Uterus (tissue), 4 donors: ENCODE measurements at places on chromosomes 12 and 14. TPM values are rescaled to one million over a fixed set of nuclear protein-coding genes. Genes with fewer than 3 reads are reported as not detected.
A peak's percentile ranks its signal among the peaks of the same experiment; 100 is the strongest.

DNA sequence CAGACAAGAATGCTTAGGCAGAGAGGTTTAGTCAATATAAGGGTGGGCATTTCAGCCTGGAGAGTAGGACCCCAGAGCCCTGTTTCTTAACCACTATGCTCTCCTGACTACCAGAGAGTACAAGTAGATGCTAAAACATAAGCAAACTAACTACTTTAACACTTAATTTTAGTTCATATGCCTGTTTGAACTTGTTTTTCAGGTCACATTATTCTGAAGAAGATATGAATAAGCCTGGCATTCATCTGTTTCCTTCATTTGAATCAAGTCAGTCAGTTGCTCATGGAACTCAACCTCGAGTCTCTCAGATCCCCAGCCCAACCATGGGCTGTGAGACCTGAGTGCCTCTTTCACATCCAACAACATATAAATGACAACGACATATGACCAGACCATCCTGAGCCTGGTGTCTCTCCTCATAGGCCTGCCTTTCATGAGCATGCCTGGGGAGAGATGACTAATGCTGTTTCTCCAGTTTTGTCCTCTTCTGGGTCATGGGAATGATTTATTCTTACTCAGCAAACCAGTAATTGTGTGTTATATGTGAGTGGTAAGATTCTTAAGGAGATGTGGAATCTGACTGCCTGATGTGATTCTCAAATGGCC lies 251.1 kb upstream of the BTG1 start:
- DNase-seq, result peak; percentile 23

DNA sequence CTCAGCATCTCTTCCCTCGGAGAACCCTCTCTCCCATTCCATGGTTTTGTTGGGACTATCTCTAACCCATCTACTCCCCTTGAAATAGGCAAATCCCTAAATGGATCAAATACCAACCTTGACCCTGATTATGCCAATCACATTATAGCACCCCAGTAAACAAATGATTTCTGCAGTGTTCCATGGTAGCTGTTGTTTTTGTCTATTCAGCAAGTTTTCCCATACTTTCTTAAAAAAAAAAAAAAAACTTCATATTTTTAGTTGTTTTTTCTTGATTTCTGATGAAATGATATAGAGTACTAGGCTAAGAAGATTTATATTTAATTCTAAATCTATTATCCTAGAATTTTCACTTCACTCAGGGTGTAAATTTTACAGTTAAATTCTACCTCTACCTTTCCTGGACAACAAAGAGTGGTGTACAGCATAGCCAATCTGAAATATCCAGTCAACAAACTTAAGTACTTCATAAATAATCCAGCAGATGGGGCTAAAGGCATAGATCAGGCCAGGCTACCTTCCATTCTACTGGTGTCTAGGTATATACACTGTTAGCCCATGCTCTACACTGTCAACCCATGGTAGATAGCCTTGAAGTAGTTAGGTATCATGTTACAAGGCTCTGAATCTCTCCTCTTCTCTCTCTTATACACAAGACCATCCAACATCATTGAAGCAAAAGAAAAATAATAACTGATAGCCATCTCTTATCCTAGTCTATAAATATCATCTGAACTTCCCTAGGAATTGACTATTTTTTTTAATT lies 82.2 kb downstream of the PLEKHG7 start:
- DNase-seq, result no peak

DNA sequence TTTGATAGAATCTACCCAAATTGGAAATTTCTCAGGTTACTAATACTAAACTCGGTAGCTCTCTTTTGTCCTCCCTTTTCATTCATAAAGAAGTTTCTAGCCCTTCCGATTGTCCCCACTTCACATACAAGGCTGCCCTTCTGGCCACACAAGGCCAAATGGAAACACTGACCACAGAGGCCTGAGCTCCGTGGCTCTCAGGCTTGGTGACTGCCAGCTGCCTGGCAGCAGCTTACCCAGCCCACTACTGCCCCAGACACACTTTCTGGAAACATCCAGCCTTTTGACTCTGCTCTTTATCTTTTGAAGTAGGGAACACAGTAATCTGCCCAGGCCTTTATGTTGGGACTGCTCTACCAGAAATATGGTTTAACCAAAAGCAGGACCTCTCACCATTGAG lies 167.2 kb downstream of the GCH1 start:
- DNase-seq, result no peak

The DPF3 gene
- 1.6 TPM for total RNA-seq

The SDSL gene
- total RNA-seq, result 0.26 TPM

GRCh38 chr12:132173135-132174014 lies 29.1 kb downstream of the NOC4L start:
- DNase-seq, result no peak

The KRT6C gene
- total RNA-seq, result 0.14 TPM

DNA sequence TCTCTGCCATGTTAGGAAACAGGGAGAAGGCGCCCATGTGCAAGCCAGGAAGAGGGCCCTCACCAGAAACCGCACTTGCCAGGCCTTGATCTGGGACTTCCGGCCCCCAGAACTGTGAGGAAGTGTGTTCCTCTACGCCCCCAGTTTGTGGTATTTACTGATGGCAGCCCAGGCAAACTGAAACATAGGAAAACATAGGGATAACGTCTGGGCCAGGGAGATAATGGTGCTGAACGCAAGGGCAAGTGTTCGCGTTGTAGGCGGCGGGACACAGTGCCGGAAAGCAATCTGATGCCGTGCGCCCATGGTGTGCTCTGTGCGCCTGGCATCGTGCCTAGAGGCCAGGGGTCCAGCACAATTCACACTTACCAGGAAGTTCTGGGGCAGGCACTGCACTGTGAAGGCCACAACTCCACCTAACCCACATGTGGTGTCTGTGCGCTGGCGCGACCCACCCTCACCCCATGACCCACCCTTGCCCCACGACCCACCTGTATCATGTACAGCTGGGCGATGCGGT lies 53.6 kb downstream of the ARL6IP4 start:
- DNase-seq, result no peak

DNA sequence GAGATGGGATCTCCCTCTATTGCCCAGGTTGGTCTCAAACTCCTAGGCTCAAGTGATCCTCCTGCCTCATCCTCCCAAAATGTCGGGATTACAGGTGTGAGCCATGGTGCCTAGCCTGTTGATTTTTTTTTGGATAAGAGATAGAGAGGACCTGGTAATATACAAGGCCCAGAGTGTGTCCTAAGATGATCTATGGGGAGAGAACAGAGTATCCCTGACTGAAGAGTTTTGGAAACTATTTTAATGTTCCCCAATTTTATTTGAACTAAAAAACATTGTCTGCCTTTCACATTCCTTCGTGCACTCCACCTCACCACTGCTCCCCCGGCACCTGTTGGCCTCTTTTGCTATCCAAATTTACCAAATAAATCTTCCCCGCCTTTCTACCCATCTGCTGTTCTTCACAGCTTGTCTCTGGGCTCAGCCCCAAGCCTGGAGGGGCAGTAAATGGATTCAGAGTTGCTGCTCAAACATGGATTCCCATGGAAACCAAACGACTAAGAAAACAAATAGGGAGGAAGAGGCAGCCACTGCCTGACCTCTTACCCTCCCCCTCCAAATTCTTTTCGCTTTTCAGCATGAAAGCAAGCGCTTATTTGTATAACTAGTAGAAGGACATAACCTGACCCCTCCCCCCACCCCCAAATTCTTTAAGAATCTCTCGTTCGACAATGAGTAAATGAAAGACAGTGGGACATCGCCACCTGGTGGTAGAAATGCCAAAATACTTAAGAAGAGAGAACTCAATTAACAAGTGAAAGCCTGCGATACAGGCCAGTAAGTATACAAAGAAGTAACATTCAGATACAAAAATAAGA lies 22.6 kb downstream of the OR10G3 start:
- peak; percentile 92 for DNase-seq

The MSRB3 gene
- 126 TPM for total RNA-seq

- no peak for DNase-seq
Measured at GRCh38 chr12:68828672-68829068, 20.7 kb downstream of the MDM2 start.

DNA sequence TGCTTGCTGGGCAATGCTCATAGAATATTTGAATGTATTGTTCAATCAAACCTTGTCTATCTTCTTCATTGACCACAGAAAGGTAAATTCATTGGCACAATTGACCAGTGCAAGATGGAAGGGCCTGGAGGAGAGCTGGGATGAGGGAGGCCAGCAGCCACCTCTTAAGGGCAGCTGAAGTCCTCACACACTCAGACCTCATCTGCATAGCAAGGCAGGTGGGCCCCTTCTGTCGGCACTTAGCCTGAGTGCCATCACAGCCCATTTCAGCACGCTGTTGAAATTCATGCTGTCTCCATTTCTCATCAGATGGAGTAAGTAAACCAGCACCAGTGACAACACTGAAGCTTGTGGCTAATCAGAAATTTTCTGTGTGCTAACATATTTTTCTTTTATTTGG lies 25.4 kb upstream of the HMGA2 start:
- no peak for DNase-seq

The ZFC3H1 gene
- 80.7 TPM for total RNA-seq

The PRH2 gene
- not detected for total RNA-seq

The OR6C74 gene
- total RNA-seq, result not detected

The AJUBA gene
- 42.1 TPM for total RNA-seq

DNA sequence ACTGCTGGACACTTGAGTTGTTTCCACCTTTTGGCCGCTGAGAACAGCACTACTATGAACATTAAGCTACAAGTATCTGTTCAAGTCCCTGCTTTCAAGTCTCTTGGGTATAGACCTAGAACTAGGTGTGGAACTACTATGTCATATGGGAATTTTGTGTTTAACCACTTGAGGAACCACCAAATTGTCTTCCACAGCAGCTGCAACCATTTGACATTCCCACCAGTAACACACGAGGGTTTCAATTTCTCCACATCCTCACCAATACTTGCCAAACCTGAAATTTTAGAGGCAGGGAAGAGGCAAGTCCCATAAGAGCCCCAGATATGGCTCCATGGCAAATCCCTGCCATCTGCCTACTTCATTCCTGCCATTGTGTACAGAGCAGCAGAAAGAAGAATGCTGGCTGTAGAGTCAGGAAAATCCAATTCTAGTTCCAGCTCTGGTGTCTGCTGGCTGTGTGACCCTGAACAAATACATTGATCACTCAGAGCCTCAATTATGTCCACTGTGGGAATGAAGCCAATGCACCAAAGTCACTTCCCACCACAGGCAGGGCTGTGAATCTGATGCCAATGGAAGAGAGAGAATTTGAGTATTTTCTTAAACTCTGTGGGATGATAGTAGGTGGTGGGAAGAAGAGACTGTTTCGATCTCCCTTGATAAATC lies 17.8 kb downstream of the PITPNM2 start:
- DNase-seq, result no peak

The WSCD2 gene
- 9.4 TPM for total RNA-seq

DNA sequence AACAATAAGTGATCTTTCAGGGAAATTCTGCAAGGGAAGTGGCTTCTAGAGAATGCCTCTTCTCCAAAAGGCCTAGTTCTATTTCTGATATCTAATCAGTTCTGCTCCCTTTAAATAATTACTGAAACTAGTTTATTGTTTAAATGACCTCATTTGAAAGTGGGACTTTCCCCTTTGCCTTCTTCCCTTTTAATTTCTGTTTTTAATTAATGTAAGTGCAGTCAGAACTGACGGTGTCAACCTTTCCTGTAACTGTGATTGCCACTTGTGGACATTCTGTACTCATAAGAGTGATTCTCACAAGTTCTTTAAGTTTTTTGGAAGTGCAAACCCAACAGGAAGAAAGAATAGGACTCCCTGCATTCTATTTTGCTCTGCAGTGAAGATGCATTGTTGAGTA lies 265.3 kb upstream of the PLEKHG7 start:
- DNase-seq, result no peak

DNA sequence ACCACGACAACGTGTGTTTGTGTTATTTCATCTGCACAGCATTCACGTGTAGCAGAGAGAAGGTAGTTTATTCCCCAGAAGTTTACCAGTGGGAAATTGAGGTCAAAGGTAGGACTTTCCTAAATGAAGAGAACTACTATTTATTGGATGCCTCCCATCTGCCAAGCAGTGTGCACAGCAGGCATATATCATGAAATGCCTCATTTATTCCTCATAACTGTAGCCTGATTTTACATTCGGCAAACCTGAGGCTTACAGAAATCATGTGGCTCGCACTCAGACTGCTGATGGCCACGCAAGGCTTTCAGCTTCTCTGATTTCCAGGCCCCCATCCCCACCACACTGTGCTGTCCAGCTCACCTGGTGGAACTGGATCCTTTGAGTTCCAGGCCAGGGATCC lies 33.5 kb downstream of the NTF3 start:
- DNase-seq, result no peak

The KERA gene
- total RNA-seq, result not detected

GRCh38 chr12:78767264-78767981 lies 97.2 kb upstream of the SYT1 start:
- no peak for DNase-seq

GRCh38 chr12:104964167-104964855 lies 6.2 kb upstream of the SLC41A2 start:
- no peak for DNase-seq

DNA sequence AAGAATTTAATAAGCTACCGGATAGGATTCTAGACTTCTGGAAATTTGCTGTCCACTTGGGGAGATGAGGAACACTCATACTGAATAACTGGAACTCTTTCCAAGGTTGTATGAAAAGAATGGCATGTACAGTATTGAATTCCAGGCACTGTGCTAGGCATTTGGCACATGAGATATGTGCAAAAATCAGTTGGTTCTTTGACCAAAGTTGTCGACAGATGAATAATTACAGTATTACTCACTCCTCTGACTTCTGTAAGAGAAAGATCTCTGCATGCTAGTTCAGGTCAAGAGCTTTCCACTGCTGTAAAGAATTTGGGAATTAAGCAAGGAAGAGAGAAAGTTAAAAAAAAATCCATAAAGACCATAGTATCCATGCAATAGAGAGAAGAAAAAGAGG lies 764.7 kb downstream of the BCL11B start:
- DNase-seq, result no peak

DNA sequence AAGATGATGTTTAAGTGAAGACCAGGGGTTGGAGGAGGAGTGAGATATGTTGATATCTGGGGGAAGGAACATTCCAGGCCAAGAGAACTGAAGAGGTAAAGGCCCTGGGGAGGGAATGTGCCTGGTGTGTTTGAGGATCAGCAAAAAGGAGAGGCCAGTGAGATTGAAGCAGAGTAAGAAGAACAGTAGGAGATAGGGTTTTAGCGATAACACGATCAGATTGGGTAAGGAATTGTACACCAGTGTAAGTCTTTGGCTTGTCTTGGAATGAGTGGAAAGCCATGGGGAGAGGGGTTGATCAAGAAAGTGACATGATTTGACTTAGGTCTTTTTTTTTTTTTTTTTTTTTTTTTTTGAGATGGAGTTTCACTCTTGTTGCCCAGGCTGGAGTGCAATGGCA lies 4.8 kb downstream of the TROAP start:
- no peak for DNase-seq

- DNase-seq, result peak; percentile 22
Measured at GRCh38 chr12:32501835-32502333, 102.5 kb downstream of the FGD4 start.

The PTGER2 gene
- 7.1 TPM for total RNA-seq
